ENCODE measurements at places on chromosomes 3 and 15. TPM values are rescaled to one million over a fixed set of nuclear protein-coding genes. Genes with fewer than 3 reads are reported as not detected.

- DNase-seq, result no peak
Measured at GRCh38 chr15:88015228-88015860, 241.2 kb downstream of the NTRK3 start.

GRCh38 chr3:41126961-41127360 lies 72.3 kb upstream of the CTNNB1 start:
- DNase-seq, result no peak

DNA sequence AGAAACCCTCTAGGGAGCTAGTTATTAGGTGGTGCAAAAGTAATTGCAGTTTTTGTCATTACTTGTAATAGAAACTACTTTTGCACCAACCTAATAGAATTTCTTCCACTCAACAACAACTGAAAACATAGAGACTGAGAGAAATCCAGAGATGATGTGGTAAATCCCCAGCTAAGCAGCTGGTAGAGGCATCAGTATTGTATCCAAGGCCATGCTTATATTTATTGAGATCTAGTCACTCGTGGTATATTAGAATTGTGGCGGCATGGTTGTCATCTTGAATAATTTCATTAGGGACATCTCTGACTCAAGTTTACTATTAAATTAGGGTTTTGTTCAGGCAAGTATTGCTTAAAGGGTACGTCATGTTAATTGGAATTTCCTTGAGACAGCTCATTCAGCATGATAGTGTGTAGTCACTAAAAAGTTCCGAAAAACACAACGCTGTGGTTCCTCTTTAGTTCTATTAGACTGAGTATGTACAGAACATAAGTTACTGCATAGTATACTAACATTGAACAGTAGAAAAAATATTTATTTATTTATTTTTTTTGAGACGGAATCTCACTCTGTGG lies 35.3 kb downstream of the PAK2 start:
- DNase-seq, result no peak

DNA sequence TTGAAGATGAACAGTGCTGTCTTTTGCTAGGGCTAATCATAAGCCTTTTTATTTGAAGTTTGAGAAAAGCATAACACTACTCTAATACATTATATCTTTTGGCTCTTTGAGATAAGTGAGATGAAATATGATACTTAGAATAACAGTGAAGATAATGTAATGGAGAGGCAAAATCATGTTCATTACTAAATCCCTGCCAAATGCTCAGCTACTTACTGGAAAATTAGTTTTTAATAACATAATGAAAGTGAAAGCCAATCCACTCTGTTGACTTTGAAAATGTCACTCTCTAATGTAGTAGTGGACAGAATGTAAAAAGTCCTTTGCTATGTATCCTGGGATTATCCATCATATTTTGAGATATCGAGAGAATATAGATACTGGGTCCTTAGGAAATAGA lies 35.9 kb upstream of the MYH15 start:
- no peak for DNase-seq

- no peak for DNase-seq
Measured at GRCh38 chr3:157759311-157759710, 256.1 kb upstream of the VEPH1 start.

GRCh38 chr3:54850484-54851018 lies 77.3 kb downstream of the LRTM1 start:
- no peak for DNase-seq

DNA sequence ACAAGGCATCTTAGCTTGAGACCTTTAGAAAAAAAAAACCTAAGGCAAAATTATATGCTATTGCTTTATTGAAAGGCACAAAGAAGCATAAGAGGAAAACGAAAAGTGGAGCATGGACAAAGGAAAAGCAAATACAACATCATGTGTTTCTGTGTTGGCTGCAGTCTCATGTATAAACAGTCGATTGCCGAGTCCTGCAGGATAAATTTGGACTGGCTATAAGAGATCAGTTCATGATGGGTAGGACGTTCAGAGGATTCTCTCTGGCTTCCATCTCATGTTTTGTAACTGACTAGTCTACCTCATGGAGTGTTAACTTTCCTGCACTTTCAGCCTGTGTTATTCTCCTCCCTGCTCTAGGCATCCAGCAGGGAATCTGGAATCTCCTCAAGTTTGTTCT lies 21.9 kb upstream of the CCDC50 start:
- no peak for DNase-seq

DNA sequence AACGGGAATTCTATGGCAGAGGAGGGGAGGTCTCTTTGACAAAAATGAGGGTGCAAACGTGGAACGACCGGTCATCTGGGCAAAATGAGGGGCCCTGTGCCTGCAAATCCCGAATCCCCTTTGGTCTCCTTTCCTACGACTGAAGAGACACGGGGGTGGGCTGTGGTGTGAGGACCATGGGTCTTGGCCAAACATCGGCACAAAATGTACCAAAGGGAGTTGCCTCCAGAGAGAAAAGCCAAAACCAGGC lies 498 bp downstream of the ZNF280D start:
- DNase-seq, result no peak

DNA sequence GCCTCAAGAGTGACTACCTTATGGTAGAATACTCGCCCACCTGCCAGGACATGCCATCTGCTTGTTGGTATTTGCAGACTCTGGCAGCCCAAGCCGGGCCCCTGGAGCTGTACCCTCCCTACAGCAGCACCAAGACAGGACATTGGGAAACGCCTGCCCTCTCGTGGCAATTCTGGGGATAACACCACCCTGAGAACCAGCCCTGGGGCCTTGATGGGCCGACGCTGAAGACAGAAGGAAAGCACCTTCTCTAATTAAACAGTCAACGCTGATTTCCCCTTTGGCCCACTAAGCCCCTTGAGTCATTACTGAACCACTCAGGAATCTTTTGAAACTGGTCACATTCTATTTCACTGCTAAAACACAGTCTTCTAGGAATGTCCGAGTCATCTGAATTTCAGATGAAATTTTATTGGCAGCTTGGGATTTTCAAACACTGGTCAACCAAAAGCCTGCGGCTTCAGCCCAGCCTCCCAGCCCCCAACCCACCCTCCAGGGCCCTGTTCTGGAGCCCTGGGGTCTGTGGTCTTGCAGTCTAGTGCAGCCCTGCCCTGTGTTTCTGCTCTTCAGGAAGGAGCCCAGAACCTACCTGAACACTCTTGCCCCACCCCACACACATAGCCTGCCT lies 91.3 kb downstream of the TMEM266 start:
- peak; percentile 80 for DNase-seq

The PGBD4 gene
- total RNA-seq, result 1.4 TPM

The RASA2 gene
- total RNA-seq, result 17.1 TPM

The MCF2L2 gene
- 0.09 TPM for total RNA-seq

The CKMT1A gene
- 2.2 TPM for total RNA-seq

The RASL12 gene
- 1.6 TPM for total RNA-seq

The XCR1 gene
- not detected for total RNA-seq

The LMAN1L gene
- not detected for total RNA-seq

The PPP4R2 gene
- total RNA-seq, result 43.6 TPM

The DPH6 gene
- total RNA-seq, result 24.8 TPM

The SEMA6D gene
- total RNA-seq, result 0.40 TPM

Measured in Daoy (cell line).